ENCODE measurements at places on chromosomes 11 and 22.

- peak; percentile 70 for DNase-seq
Measured at GRCh38 chr11:72736452-72737069, 15.6 kb downstream of the ARAP1 start.

DNA sequence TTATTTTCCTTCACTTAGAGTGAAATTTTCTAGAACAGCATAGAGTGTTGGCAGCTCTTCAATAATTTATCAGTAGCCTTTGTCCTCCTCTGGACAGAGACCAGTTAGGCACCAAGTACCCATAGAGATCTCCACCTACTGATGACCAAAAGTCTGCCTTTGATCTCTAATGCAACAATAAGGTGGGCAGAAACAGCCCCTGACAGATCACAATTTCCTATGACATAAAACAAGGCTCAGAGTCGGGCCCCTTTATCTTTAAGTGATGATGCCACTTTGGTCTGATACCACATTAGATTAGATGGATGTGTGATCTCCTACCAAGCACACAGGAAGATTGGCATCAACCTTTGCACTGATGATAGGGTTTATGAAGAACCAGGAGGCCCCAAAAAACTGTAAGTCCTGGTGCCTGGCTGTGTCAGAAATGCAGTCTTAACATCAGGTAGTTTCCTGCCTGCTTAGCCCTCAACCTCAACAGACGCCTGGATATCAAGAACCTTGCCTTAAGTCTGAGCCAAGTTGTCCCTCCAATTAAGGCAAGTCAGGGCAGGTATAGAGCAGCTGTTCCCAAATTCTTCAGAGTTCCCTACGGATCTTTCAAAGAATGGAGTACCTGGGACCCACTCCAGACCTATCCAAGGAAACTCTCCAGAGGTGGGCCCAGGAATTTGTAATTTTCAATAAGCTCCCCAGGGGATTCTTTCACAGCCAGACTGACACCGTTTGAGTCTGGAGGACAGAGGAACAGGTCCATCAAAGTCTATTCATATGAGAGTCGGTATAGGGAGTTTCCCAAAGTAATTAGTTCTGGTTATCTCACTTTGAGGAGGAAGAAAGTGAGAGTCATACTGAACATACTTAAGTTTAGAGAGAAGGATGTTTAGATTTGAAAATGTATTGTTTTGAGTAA is 30.6 kb upstream of the TMPRSS4 start:
- peak; percentile 41 for DNase-seq

DNA sequence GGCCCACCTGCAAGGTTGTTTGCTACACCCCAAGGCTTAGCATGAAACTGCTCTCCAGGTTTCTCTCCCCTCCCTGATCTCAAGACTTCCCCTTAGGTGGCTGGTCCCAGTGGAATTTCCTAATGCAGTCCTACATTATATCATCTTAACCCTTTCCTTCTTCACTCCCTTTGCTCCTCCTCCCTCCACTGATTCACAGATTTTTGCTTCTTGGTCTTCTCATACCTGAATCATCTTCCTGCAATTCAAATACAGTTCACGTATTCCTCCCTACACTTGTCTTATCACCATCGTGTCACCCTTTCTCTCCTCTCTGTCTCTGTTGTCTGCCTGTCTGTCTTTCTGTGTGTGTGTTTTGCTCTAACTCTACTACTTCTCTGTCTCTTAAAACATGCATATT is 17.0 kb downstream of the MMP10 start:
- no peak for DNase-seq

DNA sequence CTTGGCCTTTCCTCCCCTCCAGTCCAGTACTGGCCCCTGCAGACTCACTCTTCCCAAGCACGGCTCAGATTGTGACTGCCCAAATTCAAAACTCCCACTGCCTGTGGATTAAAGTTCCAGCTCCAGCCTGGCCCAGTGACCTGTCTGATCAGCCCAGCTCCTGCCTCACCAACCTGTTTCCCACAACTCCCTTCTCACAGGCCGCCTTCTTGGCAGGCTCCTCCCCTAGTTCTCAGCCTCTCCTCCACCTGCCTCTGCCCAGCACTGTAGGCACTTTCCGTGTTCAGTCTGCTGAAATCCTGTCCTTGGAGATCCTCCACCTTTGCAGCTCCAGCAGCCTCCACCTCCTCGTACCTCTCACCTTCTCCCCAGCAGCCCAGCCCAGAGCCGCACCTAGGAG is 68.6 kb downstream of the MICAL2 start:
- DNase-seq: no peak

DNA sequence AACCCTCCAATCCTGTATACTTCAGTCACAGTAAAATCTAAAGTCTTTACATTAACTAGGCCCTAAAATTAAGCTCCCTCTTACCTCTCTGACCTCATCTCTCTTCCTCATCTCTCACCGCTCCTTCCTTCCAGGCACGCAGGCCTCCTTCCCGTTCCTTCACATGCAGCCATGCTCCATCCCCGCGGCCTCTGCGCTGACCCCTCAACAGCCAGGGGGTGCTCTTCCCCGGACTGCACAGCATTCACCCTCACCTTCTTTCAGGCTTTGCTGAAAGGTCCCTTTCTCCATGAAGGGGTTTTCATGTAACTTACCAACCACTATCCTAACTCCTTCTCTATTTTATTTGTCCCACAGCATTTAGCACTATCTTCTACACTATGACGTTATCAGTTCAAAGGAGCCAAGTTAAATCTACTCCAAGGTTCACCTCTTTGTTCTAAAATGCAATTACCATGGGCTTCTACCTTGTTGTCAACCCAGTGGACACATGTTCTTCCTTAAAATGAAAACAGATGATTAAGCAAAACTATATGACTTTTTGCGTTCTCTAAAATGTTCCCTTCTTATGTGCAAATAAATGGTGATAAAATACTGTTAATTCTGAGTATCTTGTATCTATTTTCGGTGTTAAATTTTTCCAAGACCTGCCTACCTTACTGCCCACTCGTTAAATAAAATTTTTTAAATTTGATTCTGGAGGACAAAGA is 57.8 kb upstream of the APOA1 start:
- DNase-seq: no peak

DNA sequence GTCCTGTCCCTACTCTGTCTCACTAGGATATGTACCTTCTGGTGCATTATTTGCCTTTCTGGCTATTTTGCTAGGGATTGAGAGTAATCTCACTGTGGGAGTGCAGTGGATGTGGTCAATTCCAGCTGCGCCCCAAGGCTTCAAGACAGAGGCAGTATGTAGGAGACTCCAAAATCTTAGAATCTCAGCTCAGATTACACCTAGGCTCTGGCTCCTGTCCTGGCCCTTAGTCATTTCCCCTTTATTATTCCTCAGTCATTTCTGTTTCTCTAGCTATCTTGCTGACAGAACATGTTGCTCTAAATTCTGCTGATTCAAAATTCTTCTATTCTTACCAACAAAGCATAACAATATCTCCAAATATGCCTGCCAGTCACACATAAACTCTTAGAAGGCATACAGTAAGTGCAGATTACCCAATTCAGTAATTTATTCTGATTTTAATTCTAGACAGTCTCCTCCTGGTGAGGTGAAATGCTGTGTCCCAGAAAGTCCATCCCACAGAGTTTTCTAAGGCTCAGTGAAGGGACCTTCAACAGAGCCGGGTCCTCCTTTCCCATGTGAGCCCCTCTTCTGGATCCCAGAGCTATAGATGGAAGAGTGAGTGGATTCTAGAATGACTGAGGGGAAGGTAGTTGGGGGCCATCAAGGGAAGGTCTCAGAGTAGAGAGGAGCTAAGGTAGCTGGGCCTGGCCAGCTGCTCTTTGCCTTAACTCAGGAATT is 24.3 kb upstream of the GLYATL1 start:
- DNase-seq: no peak

DNA sequence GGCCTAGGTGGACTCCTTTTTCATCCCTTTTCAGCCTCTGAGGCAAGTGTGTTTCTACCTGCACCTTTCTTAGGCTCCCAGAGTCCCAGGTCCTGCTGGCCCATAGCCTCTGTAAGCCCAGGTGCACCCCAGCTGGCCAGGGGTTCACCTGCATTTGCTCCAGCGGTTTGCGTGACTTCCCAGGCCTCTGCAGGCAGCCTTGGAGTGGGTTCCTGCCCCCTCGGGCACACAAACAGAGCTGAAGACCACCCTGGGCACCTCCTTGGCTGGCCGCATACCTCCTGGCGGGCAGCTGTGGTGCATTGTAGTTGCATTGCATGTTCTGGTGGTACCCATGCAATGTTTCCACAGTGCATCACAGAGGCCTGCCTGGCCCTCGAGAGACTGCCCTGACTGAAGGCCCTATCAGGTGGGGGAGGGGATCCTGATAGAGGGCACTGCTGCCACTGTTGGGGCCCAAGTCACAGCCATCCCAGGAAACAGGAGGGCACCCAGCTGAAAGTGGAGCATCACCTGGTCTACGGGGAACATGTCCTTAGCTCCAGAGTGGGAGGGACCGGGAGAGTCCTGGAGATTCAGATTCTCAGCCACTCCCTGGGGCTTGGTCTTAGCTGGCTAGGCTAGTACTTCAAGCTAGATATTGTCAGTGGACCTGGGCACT is 14.1 kb downstream of the SHISA8 start:
- no peak for DNase-seq

GRCh38 chr22:46290121-46290842 is 6.4 kb upstream of the GTSE1 start:
- no peak for DNase-seq

GRCh38 chr22:41893591-41894375 is 21.1 kb downstream of the SHISA8 start:
- DNase-seq: no peak

DNA sequence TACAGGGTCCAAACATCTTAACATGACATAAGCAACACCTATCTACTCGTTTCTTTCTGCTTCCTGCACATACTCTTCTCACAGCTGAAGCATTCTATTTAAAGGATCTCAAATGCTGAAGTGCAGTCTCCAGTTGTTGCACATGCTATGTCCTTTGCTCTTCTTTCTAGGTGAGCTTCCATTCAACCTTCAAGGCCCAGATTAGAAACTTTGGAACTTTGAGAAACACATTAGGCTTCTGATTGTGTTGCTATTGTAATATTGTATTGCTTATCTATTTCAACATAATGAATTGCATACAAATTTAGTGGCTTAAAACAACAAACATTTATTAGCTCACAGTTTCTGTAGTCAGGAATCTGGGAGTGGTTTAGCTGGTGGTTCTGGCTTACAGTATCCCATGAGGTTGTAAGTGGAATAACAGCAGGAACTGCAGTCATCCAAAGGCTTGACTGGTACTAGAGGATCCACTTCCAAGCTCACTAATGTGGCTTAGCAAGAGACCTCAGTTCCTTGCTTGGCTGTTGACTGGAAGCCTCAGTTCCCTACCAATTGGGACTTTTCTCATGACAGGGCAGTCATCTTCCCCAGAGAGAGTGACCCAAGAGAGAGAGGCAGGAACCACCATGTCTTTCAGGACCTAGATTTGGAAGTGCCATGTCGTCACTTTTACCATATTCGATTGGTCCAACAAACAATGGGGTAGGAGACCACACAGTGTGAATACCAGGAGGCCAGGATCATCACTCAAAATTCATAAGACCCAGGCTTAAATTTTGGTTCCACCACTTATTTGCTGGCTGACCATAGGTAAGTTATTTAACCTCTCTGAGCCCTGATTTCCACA is 27.2 kb upstream of the RASSF10 start:
- DNase-seq: no peak

DNA sequence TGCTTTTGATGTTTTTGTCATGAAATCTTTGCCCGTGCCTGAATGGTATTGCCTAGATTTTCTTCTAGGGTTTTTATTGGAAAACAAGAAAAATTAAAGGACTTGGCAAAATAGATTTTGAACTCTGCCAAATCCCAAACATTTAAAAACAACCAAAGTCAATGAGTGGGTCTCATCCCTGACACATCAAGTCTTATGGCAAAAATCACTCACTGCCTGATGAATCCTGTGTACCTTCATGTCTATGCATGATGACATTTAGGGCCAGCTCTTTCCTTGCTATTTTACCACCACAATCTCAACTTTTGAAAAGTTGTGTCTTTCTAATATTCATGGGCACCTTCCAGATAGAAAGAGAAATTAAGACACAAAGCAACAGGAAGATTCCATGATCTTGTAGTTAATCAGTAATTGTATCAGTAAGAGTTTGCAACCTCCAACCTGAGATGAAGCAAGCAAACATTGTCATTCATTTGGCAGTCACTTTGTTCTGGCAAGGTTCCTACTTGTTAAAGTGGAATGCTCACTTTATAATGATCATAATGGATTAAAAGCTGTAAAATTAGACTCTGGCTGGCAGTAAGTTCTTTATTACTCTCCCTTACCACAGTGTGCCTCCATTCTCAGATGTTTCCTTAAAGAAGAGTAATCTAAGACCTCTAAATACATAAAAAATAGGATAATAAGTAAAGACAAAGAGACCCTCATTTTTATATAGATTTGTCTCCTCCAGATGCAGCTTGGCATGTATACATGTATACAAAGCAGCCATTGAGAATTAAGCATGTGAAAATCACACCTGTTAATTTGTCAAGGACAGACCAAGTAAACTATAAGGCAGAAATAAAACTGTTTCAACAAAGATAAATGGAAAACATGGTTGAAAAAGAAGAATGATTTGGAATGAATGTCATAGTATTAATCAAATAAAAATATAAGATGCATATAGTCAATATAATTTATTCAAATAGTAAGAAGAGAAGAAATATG is 51.6 kb downstream of the ETS1 start:
- DNase-seq: no peak

DNA sequence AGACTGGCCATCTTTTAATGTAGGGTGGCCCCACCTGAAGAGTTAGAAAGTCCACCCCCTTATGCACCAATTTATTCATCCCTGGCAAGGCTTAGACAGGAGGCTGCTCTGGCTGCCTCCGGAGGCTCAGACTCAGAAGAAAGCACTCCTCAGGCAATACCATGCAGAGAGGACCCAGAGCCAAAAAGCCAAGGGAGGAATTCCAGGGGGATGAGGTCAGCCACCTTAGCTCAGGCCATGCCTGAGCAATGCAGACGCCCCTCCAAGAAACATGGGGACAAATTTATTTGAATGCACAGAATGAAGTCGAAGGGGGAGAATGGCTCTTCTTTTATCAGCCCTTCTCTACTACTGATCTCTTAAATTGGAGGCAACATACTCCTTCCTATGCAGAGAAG is 39.7 kb upstream of the GLYAT start:
- no peak for DNase-seq

- no peak for DNase-seq
Measured at GRCh38 chr22:41239443-41240128, 1.1 kb downstream of the CHADL start.

- no peak for DNase-seq
Measured at GRCh38 chr11:17753641-17754040, 19.1 kb downstream of the KCNC1 start.

- peak; percentile 52 for DNase-seq
Measured at GRCh38 chr22:37818409-37819104, 4.6 kb upstream of the GALR3 start.

- no peak for DNase-seq
Measured at GRCh38 chr11:46246521-46246920, 30.9 kb upstream of the CREB3L1 start.

GRCh38 chr11:57312511-57313021 is 12.2 kb downstream of the TNKS1BP1 start:
- DNase-seq: no peak

DNA sequence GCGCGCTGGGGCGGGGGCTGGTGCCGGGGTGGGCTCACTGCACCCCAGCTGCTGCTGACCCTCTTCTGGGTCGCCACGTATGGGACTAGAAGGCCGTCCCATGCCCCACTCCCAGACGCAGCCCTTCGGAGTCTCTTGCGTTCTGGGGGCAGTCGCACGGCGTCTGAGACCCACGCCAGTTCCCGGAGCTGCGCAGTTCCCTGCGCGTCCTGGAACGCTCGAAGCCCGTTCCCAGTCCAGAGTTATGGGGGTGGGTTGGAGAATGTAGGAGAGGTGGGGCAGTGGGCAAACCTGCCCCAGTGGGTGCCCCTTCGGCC is 375 bp downstream of the LAYN start:
- DNase-seq: no peak
